ENCODE measurements at places on chromosomes 12 and 14. TPM values are rescaled to one million over a fixed set of nuclear protein-coding genes. Genes with fewer than 3 reads are reported as not detected.

Gene ITGA7
- 4.4 TPM for total RNA-seq

Gene PTPN6
- 0.61 TPM for total RNA-seq

Gene NGB
- not detected for total RNA-seq

Gene IL22
- not detected for total RNA-seq

Gene FOXM1
- 9.8 TPM for total RNA-seq

Gene EXOC3L4
- not detected for total RNA-seq

Gene KRT81
- total RNA-seq, result not detected

Gene APOF
- not detected for total RNA-seq

Gene KRT2
- not detected for total RNA-seq

Gene PRIMA1
- not detected for total RNA-seq

Gene FOXN4
- not detected for total RNA-seq

Gene KLHL33
- 0.32 TPM for total RNA-seq

Gene EPYC
- total RNA-seq, result not detected

Gene KRT77
- total RNA-seq, result not detected

Gene GLI1
- total RNA-seq, result 0.61 TPM

Gene CIROP
- not detected for total RNA-seq

Gene AQP2
- total RNA-seq, result not detected

Gene HOXC4
- 0.24 TPM for total RNA-seq

Gene SDSL
- total RNA-seq, result 2.3 TPM

Gene PITPNM2
- 6.9 TPM for total RNA-seq

Gene P2RX2
- total RNA-seq, result not detected

Gene KIF26A
- 1.5 TPM for total RNA-seq

Gene DTX1
- under 0.01 TPM for total RNA-seq

Gene C14orf119
- 40.7 TPM for total RNA-seq

Gene SERPINA10
- not detected for total RNA-seq

Gene ZDHHC22
- not detected for total RNA-seq

Gene COCH
- 0.36 TPM for total RNA-seq

Gene CLEC6A
- not detected for total RNA-seq

Gene SCARB1
- 16.2 TPM for total RNA-seq

Gene KRT86
- under 0.01 TPM for total RNA-seq

Gene KRT76
- not detected for total RNA-seq

Gene SIX6
- total RNA-seq, result 0.16 TPM

Gene SLC7A7
- total RNA-seq, result 10.2 TPM

Gene DNAH10
- 0.81 TPM for total RNA-seq

Gene TOMM20L
- total RNA-seq, result not detected

Gene PTPRB
- 0.49 TPM for total RNA-seq

Gene ZNF219
- total RNA-seq, result 17.2 TPM

Gene KRT79
- not detected for total RNA-seq

Gene PSMD9
- 60.0 TPM for total RNA-seq

Gene MYH6
- not detected for total RNA-seq

Gene EID3
- total RNA-seq, result 10.3 TPM

Gene SNRPF
- 3.4 TPM for total RNA-seq

Gene LETMD1
- total RNA-seq, result 40.9 TPM

Gene MANSC4
- not detected for total RNA-seq

Gene TAS2R43
- 3.4 TPM for total RNA-seq

Gene TC2N
- total RNA-seq, result 0.97 TPM

Gene NINJ2
- total RNA-seq, result not detected

Gene TMEM117
- total RNA-seq, result 12.0 TPM

Gene NPFF
- not detected for total RNA-seq

Gene SLC35E3
- 2.3 TPM for total RNA-seq

Gene TRIAP1
- 13.5 TPM for total RNA-seq

Gene TEX52
- not detected for total RNA-seq

Gene TDRD9
- 1.3 TPM for total RNA-seq

Gene GUCY2C
- total RNA-seq, result not detected

Gene COX8C
- not detected for total RNA-seq

Gene PRR4
- 10.5 TPM for total RNA-seq

Gene SELPLG
- 4.2 TPM for total RNA-seq

Gene GALNT6
- total RNA-seq, result 48.9 TPM

Data from hair follicle dermal papilla cell (primary cell).